ENCODE measurements at places on chromosomes 2 and 18. TPM values are rescaled to one million over a fixed set of nuclear protein-coding genes. Genes with fewer than 3 reads are reported as not detected.

The CDCA7 gene
- 34.2 TPM for total RNA-seq

The IL36G gene
- not detected for total RNA-seq

DNA sequence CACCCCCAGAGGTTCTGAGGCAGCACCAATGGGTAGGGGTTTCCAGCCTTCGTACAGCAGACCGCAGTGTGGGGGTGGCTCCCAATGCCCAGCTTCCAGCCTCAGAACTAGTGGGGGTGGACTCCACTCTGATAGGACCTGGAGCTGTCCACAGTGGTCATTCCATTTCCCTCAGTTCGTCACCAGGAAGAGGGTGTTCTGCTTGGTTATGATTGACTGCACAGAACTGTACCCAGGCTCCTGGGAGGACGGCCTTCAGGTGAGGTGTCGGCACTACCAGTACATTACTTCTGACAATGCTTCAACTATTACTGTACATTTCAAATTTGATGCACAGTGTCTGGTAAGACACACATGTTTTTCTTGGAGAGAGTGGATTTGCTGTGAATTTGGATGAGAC lies 150.3 kb upstream of the CAPN13 start:
- no peak for DNase-seq

DNA sequence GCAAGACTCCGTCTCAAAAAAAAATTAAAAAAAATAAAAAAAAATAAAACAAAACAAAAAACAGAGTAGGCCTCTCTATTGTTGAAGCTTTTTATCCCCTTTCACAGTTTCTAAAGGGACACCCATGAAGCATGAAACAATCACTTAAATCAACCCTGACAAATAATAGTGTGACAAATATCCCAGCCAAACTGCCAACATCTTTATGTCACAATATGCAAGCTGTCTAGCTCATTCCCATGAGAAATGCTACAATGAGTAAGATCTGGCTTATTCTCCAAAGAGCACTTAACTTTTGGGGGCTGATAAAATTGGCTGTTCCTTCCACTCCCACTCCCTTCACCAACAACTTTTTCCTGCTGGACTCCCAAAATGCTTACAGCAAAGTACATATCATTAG lies 21.7 kb upstream of the ABCA12 start:
- DNase-seq: no peak

DNA sequence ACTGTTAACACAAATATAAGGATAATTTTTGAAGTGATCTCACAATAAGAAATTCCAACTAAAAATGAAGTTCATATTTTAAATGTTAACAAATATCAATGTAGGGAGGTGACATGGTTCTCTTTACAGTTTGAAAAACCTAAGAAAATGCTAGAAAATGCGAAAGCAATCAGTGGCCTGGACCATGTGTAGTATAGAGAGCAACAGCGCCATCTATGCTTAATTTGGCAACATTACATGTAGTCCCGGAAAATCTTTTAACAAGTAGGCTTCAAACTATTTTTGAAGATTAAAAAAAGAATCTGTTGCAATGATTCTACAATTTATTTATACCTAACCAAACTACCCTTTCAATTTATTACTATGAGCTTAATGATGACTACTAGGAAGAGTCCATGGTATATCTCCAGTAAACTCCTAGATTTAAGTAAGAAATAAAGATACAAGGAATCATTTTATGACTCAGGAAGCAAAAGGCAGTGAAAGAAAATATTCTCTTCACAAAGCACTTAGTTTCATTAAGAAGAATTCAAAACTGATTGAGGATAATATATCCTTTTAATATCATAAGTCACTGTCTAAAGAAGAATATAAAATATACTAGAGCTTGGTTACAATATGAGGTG lies 33.3 kb downstream of the NDUFA10 start:
- DNase-seq: no peak
